Camera-type eye (tissue), 1 donor: ENCODE measurements at places on chromosomes 1 and 21. TPM values are rescaled to one million over a fixed set of nuclear protein-coding genes. Genes with fewer than 3 reads are reported as not detected.

The TFF1 gene
- total RNA-seq: not detected

The SYT2 gene
- total RNA-seq: 3.6 TPM

The KCNJ9 gene
- 4.1 TPM for total RNA-seq

The OR2L2 gene
- total RNA-seq: 0.88 TPM

The OR2T35 gene
- not detected for total RNA-seq

The GLRX2 gene
- total RNA-seq: 6.4 TPM

The CFAP74 gene
- total RNA-seq: 0.27 TPM

The SUSD4 gene
- 12.1 TPM for total RNA-seq

The EFNA1 gene
- total RNA-seq: 26.9 TPM

The MRPS14 gene
- 53.9 TPM for total RNA-seq
